CD8-positive, alpha-beta memory T cell (primary cell): ENCODE measurements at places on chromosomes 2 and 18. TPM values are rescaled to one million over a fixed set of nuclear protein-coding genes. Genes with fewer than 3 reads are reported as not detected.
A peak's percentile ranks its signal among the peaks of the same experiment; 100 is the strongest.

GRCh38 chr2:218834685-218835084 is 3.1 kb upstream of the PRKAG3 start:
- DNase-seq, result no peak

DNA sequence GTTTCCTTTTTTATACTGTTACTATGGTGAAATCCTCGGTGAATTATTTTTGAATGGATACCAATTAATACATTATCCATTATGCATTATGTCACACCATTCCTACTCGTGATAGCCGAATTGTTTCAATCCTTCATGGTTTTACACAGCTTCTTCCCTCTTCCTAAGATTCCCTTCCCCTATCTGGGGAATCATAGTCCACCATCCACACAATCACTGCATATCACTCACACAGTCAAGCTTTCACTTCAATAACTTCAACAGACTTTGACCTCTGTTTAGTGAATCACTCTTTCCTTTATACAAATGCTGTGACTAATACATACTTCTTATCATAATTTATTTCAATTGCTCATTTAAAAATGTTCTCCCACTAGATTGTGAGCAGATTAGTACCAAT is 1108.1 kb upstream of the LRRTM1 start:
- no peak for DNase-seq

GRCh38 chr2:19362094-19362754 is 3.8 kb upstream of the OSR1 start:
- peak; percentile 52 for DNase-seq

DNA sequence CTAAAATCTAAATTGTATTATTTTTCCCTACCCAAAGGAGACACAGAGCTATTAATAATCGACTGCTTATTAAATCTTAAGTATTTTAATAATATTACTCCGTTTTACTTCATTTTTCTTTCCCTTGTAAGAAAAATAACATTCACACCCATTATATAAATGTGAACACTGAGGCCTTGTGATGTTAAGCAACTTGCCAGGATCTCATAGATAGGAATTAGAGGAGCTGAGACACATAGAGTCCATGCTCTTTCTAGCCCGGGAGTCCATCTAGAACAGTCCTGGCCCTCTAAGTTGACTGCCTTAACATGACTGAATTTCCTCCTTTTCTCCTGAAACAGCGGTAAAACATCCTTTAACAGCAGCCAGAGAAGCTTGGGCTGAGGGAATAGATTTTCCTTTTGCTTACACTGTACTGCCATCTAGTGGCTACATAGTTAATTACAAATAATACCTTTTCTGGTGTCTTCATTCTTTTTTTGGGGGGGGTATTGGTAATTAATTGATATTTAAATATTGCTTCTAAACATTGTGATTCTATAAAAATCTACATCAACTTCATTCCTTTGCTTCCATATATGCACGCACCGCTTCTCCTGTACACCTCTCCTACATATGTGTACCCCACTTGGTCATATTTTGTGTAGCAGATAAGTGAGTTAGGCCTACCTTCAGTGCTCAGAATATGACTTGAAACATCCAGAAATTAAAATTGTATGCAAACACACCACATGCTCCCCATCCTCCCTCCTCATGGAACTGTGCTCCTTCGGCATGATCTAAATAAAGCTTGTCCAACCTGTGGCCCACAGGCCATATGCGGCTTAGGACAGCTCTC is 125.8 kb upstream of the HNMT start:
- no peak for DNase-seq

DNA sequence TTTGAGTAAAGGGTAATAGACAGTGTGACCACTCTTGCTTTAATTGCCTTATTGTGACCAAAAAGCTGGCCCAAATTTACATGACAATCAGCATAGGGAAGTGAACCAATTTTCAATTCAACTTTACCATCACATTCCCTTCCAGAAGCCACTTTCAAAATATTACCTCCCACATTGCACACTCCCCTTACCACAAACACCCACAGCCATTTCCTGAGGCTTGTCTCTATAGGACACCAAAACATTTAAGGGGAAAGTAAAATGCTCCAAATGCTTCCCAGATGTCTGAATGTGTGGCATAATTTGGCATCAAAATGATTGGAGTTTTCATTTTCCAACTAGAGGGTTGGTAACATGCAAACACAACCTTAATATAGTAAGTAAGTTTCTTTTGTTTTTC is 616.1 kb downstream of the SLC4A3 start:
- DNase-seq, result no peak

DNA sequence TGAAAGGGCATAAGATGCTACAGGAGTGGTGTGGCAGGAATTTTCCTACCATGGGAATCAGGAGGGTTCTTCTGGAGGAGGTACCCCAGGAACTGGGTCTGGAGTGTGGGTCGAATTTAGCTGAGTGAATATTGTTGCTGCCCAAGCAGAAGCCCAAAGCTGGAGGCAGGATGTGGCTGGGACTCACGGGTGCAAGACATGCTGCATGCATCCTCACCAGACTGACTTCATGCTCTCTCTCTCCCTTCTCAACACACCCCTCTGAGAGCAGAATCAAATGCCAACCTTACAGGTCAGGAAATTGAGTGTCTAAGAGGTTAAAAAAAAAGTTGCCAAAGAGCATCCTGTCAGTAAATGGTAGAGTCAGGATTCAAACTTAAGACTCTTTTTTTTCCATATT is 78.8 kb upstream of the TTC39C start:
- DNase-seq, result no peak

The SH3RF3 gene
- 0.24 TPM for polyA plus RNA-seq
